ENCODE measurements at places on chromosomes 7 and 10.

DNA sequence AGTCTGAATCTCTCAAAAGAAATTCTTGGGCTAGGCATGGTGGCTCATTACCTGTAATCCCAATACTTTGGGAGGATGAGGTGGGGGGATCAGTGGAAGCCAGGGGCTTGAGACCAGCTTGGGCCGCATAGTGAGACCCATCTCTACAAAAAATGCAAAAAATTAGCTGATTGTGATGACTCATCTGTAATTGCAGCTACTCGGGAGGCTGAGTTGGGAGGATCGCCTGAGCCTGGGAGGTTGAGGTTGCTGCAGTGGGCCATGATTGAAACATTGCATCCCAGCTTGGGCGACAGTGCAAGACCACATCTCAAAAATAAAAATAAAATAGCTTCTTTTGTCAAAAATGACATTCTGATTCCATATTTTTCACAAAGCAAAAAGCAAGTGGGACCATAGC lies 644.8 kb upstream of the FOXK1 start:
- DNase-seq = no peak

DNA sequence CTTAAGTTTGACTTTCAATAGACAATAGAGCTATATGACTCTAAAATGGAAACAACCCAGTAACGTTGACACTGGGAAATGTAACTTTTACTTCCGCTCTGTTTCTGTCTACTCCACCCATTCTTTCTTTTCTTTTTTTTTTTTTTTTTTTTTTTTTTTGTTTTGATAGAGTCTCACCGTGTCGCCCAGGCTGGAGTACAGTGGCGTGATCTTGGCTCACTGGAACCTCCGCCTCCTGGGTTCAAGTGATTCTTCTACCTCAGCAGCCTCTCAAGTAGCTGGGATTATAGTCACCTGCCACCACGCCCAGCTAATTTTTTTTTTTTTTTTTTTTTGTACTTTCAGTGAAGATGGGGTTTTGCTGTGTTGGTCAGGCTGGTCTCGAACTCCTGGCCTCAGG lies 13.9 kb downstream of the PRSS2 start:
- DNase-seq = no peak

GRCh38 chr10:63692220-63692896 lies 171.2 kb downstream of the REEP3 start:
- DNase-seq = no peak

DNA sequence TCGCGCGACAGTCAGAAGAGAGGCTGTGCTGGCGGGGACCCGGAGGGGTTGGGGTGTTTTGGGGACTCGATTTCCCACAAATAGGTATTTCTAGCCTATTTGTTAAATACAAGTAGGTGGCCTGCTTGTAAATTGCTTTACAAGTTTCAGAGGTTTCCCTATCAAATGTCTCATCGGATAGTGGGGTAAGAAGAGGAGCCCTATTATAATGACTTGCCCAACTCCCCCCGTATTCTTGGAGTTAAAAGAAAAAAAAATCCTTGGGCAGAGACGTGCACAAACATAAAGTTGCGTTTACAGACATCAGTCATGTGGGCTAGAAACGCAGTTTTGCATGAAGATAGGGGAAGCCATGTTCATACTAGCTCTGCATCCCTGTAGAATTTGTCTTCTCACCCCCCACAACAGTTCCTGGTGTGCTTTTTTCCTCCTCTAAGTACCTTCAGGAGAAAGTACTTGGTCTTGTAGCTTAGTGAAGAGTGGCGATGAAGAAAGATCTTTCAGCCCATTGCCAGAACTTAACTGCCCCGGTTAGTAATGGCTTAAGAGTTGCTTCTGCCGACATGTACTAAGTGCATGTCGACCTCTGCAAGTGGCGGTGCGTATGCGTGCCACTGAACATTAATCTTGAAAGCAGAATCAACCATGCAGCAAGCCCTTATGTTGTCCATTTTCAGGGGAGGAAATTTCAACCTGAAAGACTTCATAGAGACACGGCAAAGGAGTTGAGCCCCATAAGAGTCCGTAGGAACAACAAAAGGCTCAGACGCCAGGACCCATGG lies 832 bp upstream of the TIAL1 start:
- DNase-seq = no peak

DNA sequence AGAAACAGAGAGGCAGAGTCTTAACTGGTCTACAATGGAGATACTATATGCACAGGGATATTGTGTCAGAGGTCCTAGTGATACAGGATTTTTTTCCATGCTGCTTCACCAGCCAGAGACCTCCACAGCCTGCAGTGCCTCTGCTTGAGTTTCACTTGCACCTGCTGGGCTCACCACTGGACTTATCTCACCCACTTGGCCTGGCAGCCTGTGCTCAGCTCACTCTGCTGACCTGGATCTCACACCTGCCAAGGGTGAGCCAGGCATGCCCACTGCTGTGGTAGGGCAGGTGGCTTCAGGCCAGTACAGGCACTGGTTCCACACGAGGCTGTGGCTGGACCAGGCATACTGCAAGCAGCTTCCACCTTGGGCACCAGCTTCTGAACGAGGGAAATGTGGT lies 36.6 kb downstream of the PNLIPRP3 start:
- DNase-seq = no peak

DNA sequence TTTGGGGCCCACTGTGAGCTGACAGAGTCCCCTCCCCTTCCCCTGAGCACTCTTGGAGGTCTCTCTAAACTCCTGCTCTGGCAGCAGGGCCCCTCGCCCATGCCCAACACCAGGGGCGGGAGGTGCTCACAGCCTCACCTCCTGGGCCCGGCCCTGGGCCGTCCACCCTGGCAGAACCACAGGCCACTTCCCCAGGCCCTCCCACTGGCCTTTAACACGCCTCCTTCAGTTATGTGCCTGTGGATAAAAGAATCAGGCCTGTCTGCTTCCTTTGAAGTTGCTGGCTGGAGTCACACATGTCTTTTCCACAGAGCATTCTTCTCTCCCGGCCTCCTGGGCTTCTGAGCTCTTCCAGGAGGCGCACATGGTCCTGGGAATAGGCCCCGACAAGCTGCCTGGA lies 10.2 kb downstream of the MYL10 start:
- DNase-seq = no peak

DNA sequence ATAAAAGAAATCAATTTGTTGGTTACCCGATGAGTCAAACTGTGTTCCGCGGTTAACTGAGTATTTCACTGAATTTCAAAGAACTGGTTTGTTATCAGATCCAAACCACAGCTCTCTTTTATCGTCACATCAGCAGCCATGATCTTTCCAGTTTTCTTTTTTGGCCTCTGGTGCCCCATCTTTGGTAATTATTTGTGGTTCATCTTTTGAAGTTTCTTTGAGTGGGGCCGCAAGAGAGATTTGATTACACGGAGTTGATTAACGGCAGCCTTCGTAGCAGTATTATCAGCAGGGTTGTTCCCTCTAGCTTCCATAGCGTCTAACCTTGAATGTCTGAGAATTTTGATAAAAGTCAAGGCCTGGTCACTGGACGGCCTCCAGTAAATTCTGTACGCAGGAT lies 154.9 kb upstream of the TNRC18 start:
- no peak for DNase-seq

- no peak for DNase-seq
Observed at GRCh38 chr10:125555267-125555666, 127.7 kb downstream of the TEX36 start.

GRCh38 chr7:11650500-11650899 lies 181.5 kb downstream of the THSD7A start:
- DNase-seq = no peak

DNA sequence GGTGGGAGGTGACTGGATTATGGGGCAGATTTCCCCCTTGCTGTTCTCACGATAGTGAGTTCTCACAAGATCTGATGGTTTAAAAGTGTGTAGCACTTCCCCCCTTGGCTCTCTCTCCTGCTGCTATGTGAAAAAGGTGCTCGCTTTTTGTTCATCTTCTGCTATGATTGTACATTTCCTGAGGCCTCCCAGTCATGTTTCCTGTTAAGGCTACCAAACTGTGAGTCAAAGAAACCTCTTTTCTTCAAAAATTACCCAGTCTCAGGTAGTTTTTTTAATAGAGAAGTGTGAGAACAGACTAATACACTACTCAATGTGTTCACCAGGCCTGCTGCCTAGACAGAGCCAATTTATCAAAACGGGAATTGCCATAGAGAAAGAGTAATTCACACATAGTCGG lies 49.7 kb downstream of the SDHAF3 start:
- DNase-seq = no peak

- no peak for DNase-seq
Observed at GRCh38 chr10:71266147-71266917, 52.7 kb upstream of the SLC29A3 start.

GRCh38 chr10:31927884-31928548 lies 615 bp downstream of the ARHGAP12 start:
- DNase-seq = no peak

DNA sequence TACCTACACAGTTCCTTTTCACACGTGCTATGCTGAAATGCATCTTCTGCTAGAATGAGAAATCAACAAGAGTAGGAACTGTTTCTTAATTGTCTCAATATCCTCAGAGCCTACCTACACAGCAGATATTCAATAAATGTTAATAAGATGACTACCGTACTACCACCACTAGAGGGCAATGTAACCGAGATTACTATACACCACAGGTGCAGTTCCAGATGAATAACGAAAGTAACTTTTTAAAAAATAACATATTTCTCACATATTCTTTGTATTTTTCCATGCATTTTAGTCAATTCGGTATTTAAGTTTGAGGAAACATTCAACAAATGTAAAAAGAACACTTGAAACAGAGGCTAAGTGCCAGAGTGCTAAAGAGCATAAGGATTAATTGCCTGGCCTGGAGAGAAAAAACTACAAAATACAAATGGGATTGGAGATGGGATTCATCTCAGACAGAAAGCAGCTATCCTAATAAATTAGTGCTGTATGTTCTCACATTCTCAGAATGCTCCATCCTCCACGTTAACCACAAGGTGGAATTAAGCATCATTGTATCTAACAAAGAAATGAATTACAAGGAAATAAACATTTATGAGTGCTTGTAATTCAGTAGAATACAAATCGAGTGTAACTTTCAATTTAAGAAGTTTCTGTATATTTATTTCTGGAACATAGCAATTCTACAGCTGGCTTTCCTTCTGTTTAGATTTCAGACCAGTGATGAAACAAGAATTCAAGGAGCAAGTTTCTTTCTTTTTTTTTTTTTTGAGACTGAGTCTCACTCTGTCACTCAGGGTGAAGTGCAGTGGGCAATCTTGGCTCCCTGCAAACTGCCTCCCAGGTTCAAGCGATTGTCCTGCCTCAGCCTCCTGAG lies 20.3 kb upstream of the HECTD2 start:
- no peak for DNase-seq

DNA sequence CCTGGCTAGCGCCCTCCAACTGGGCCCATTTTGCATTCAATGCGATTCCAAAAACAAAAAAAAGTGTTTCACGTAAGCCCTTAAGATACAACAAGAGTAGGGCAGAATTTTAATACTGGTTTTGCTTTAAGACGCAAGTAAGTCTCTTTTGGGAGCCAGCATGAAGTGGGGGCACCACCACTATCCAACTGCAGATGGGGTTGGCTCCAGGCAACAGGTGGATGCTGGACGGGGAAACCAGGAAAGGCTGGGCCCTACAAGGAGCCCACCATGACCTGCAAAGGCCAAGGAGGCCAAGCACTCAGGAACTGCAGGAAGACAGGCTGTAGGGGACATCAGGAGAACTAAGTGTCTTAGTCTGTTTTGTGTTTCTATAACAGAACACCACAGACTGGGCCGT lies 86.5 kb upstream of the INSIG1 start:
- no peak for DNase-seq
